ENCODE measurements at places on chromosomes 13 and 19.

- peak; percentile 51 for DNase-seq
These were observed 21.3 kb downstream of the ZNF77 start for GRCh38 chr19:2923510-2923909.

DNA sequence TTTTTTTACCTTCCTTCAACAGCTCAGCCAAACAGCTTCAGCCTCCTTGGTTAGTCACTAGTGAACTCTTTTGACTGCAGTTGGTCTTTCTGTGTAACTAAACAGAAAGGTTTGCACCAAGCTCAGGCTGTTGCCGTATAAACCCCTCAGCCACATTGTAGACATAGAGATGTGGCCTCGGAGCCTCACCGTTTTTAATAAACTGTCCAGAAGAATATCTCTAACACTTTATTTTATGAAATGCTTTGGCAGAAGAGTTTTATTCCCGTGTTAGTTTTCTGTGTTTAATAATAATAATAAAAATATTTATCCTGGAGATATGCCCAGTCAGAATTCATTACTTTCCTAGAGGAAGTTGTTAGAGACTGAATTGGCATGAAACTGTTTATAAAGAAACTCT, 171.7 kb upstream of the MAB21L1 start:
- peak; percentile 45 for DNase-seq

GRCh38 chr13:46113596-46113995, 8.8 kb upstream of the CPB2 start:
- no peak for DNase-seq

GRCh38 chr13:43389983-43390382, 366.6 kb downstream of the DNAJC15 start:
- DNase-seq = peak; percentile 50

GRCh38 chr13:70415136-70415535, 306.9 kb upstream of the KLHL1 start:
- DNase-seq = no peak

DNA sequence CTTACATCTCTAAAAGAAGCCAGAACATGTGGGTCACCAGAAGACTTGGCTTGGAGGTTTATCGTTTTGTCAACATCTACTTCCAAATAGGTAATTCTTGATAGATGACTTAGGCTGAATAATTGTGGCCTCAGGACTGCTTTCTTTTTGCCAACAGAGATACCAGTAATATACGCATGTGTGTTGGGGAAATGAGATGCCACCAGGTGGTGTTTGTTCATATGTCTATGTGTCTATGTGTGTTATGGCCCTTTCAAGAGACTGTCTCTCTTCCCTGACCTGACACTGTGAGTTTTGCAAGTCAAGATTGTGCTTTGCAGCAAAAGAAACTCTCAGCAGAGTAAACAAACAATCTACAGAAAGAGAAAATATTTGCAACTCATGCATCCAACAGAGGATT, 31.6 kb upstream of the METTL21C start:
- DNase-seq = peak; percentile 24

DNA sequence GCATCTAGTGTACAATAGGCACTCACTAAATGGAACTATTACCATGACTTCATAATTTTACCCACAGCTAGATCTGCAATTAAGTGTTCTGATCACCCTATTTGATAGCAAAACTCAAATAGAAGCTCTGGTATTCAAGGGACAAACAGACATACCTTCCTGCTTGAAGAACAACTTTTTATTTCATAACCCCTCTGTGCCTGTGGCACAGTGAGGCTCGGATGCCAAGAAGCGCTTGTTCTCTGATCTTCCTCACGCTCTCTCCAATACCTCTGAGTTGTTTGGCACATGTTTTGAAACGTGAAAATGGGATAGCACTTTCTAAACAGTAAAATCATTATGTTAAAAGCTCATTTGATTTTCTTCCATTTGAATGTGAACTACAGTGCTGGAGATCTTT, 232.0 kb downstream of the KLF5 start:
- no peak for DNase-seq

DNA sequence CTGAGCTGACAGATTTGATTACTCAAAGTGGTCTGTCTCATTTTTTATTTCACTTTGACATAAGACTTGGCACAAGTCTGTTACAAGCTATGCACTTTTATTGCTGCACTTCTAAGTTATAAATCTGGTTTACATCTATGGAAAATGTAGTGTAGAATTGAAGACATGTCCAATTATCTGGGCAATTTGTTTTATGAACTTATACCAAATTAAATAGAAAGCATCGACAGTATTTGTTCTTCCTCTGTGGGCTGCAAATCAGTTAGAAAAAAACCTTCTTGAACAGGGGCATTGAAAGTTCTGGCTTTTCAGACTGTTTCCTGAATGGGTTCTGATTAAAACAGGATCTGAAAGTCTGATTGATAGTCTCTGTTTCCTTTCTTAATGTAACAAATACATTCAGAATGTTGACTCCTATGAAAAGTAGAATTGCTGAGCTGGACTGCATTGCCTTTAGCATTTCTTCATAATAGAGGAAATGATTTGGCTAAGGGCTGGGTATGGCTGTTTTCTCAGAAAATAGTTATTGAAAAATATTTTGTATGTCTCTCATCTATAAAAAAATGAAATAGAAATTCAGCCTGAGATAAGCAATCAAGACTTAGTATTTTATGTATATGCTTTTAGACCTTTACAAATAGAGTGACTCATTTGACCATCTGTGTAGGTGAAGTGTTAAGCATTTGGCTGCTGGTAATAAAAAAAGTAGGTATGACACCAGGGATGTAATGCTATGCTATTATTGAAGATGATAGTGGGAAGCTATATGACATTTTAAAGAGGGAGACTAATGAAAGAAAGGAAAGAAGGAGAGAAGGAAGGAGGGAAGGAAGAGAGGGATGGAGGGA, 210.9 kb upstream of the SPRY2 start:
- no peak for DNase-seq
